ENCODE measurements at places on chromosomes 13 and 19. TPM values are rescaled to one million over a fixed set of nuclear protein-coding genes. Genes with fewer than 3 reads are reported as not detected.

The ISYNA1 gene
- total RNA-seq: 44.0 TPM

The EFNA2 gene
- total RNA-seq: not detected

The GRK1 gene
- not detected for total RNA-seq

The MYPOP gene
- 3.2 TPM for total RNA-seq

The MBD3L2B gene
- not detected for total RNA-seq

The KLK3 gene
- total RNA-seq: not detected

The UNC13A gene
- 0.14 TPM for total RNA-seq

The ONECUT3 gene
- 0.28 TPM for total RNA-seq

The SMIM24 gene
- not detected for total RNA-seq

The APC2 gene
- total RNA-seq: 0.07 TPM

The TUBA3C gene
- total RNA-seq: not detected

The C19orf38 gene
- not detected for total RNA-seq

The RDH8 gene
- total RNA-seq: not detected

The CYP4F3 gene
- 1.9 TPM for total RNA-seq

The RNASEH2A gene
- 42.2 TPM for total RNA-seq

The MCEMP1 gene
- not detected for total RNA-seq

The TRIM28 gene
- 425 TPM for total RNA-seq

The SLC1A6 gene
- total RNA-seq: not detected

The ZNF112 gene
- 1.5 TPM for total RNA-seq

The FGF22 gene
- not detected for total RNA-seq

The APOC4 gene
- not detected for total RNA-seq

All from airway epithelial cell (primary cell).